Left lobe of liver (tissue), 2 donors: ENCODE measurements at places on chromosomes 7 and 10. TPM values are rescaled to one million over a fixed set of nuclear protein-coding genes. Genes with fewer than 3 reads are reported as not detected.

The MSMB gene
- not detected for total RNA-seq

The TDRD1 gene
- total RNA-seq, result 0.05 TPM

The FFAR4 gene
- 0.25 TPM for total RNA-seq

The PPP1R17 gene
- not detected for total RNA-seq

The STAG3 gene
- 3.1 TPM for total RNA-seq

The CYP2C18 gene
- 110 TPM for total RNA-seq

The ARPC1A gene
- total RNA-seq, result 64.2 TPM

The MMS19 gene
- 20.7 TPM for total RNA-seq

The RAMP3 gene
- total RNA-seq, result 5.8 TPM

The NACAD gene
- total RNA-seq, result 0.05 TPM

The ZYX gene
- total RNA-seq, result 33.8 TPM

The NPSR1 gene
- total RNA-seq, result not detected

The POLD2 gene
- total RNA-seq, result 78.3 TPM

The INSYN2A gene
- total RNA-seq, result not detected

The FAM25A gene
- total RNA-seq, result not detected

The NAT16 gene
- not detected for total RNA-seq

The CDNF gene
- total RNA-seq, result 4.8 TPM

The BAMBI gene
- 7.7 TPM for total RNA-seq

The ELOVL3 gene
- not detected for total RNA-seq

The SLC18A2 gene
- 0.15 TPM for total RNA-seq

The SPDYE2B gene
- total RNA-seq, result not detected

The GDF10 gene
- total RNA-seq, result 0.08 TPM

The OPN1SW gene
- total RNA-seq, result not detected

The NSUN5 gene
- 8.5 TPM for total RNA-seq

The CDC14C gene
- not detected for total RNA-seq

The SEMA4G gene
- total RNA-seq, result 80.4 TPM

The TSPAN14 gene
- 31.3 TPM for total RNA-seq

The OR2A1 gene
- not detected for total RNA-seq

The UROS gene
- 28.3 TPM for total RNA-seq

The MMD2 gene
- not detected for total RNA-seq

The CALHM1 gene
- total RNA-seq, result not detected

The LEP gene
- total RNA-seq, result not detected

The ITGB8 gene
- 1.3 TPM for total RNA-seq

The PYROXD2 gene
- 5.4 TPM for total RNA-seq

The OR2F1 gene
- total RNA-seq, result not detected

The LRRC18 gene
- not detected for total RNA-seq

The CUBN gene
- total RNA-seq, result 0.25 TPM

The GIMAP8 gene
- 4.4 TPM for total RNA-seq

The ZNF488 gene
- total RNA-seq, result 0.08 TPM

The ARHGAP12 gene
- total RNA-seq, result 11.3 TPM

The PKD2L1 gene
- 0.20 TPM for total RNA-seq

The PCGF6 gene
- total RNA-seq, result 7.6 TPM

The SMKR1 gene
- not detected for total RNA-seq

The DHTKD1 gene
- total RNA-seq, result 171 TPM

The HABP2 gene
- 289 TPM for total RNA-seq

The PODXL gene
- 2.7 TPM for total RNA-seq

The ADCYAP1R1 gene
- 0.65 TPM for total RNA-seq

The GLI3 gene
- 0.88 TPM for total RNA-seq
